ENCODE measurements at places on chromosomes 5 and 9.

DNA sequence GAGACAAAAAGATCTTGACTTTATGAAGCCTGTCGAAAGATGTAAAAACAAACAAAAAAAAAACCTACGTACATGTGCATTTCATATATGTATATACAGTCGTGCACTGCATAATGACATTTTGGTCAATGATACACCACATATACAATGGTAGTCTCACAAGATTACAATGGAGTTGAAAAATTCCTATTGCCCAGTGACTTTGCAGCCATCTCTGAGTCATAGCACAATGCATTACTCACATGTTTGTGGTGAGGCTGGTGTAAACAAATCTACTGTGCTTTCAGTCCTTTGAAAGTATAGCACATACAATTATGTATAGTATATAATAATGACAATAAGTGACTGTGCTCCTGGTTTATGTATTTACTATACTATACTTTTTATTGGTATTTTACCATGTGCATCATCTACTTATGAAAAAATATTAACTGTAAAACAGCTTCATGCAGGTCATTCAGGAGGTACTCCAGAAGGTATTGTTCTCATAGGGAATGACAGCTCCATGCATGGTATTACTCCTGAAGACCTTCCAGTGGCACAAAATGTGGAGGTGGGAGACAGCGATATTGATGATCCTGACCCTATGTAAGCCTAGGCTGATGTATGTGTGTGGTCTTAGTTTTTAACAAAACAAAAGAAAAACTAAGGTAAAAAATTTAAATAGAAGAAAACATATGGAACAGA lies 73.7 kb upstream of the FST start:
- DNase-seq, result no peak

DNA sequence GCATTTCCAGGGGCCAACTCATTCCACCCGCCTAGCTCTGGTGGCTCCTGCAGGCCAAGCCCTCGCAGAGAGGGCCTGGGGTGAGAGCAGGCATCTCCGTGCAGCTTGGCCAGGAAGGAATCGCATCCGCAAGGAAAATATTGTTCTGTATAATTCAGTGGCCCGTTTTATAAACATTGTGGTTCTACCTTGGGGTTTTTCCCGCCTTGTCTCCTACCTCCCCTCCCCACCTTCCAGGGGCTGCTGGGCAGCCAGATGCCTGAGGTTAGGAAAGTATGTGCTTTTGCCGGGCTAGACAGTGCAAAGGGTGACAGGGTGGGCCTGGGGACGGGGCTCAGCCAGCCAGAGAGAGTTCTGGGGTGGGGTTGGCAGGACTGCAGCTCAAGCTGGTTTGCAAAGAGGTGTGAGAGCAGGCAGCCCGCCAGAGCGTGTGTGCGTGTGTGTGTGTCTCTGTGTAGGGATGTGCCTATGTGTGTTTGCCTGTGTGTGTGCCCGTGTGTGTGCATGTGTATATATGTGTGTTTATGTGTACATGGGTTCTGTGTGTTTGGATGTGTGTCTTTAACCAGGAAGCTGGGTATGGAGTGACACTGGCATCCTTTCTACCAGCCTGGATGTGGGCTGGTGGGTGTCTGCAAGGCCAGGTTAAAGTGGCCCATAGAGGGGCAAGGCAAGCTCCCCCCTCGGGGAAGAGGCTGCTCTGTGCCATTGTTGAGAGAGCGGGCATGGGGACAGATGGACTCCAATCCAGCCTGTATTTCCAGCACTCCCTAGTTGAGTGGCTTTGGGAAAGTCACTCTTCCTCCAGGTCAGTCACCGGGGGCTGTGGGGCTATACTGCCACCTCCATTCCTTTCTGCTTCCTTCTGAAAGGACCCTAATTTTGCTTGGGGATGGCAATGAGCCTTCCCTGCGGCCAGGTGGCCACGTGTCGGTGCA lies 10.6 kb upstream of the SLC2A6 start:
- no peak for DNase-seq

DNA sequence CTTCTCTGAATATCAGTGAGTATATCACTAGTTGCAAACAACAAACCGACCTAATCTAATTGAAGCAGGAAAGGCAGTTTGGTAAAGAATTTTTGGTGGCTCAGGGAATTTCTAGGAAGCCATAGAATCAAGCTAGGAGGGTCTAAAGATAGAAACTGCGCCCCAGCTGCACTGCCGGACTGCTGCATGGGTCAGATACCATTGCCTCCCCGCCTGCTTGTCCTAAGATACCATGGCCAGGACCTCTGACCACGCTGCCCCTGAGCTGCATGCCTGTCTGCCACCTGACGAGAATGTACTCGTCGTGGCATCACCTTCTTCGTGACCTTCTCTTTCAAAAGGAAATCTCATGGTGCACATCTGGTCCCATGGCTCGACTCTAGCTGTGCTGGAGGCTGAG lies 439.0 kb downstream of the ZSWIM6 start:
- DNase-seq, result no peak

GRCh38 chr5:167929841-167930240 lies 361.6 kb upstream of the WWC1 start:
- no peak for DNase-seq

- no peak for DNase-seq
These were observed 22.3 kb downstream of the CAAP1 start for GRCh38 chr9:26870292-26870691.

- no peak for DNase-seq
These were observed 8.2 kb upstream of the SLC44A1 start for GRCh38 chr9:105236261-105236660.

GRCh38 chr9:116639251-116639741 lies 47.8 kb upstream of the TRIM32 start:
- DNase-seq, result no peak

DNA sequence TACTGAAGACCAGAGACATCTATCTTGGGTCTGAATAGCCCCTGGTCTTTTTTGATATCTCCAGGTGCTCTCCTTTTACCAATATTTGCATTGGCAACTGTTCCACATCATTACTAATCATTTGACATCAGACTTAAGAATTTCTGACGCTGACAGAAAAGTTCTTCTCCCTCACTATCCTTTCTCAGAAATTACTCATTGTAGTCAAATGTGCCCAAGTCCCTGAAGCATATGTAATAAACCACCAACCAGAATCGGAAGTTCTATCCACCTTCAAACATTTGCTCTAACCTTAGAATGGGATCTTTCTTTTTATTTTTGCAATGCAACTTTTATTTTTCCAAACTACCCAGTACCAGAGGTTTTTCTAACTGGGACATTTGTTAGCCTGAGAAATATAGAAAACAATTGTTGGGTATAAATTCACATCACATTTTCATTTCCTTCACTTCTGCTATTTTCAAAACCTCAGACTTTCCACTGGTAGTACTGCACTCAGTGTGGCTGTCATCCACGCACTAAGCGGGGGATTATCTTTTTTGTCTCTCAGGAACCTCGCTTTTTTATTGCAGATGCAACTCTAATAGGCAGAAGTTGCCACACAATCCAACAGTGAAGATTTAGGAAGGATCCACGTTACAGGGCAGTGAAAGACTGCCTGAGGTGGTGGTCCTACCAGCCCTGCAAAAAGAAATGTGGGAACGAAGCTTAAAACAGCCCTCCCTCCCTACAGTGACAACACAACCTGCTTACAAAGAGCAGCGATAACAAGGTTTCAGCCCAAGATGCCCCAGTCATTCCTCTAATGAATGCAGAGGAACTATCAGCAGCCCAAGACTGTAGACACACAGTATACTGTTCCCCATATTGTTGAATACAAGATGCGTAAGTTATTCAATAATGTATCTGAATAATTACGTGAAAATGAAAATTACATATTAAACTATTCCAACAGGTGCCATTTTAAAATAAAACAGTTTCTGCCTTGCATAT lies 201.2 kb downstream of the EBF1 start:
- no peak for DNase-seq

DNA sequence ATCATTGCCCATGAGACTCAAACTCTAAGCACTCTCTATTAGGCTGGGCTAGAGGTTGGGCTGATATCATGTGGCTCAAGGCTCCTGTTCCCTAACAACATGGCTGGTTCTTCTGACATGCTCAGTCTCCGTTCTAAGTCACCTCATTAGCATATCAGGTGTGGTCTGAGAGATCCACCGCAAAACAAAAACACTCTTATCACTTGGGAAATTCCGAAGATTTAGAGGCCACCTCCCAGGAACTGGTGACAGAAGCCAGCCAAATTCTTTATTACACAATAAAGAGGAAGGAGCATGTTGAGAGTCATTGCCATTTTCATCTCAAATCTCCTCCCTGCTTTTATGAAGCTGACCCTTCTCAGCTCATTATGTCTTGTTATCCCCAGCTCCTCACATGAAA lies 107.6 kb downstream of the MSX2 start:
- DNase-seq, result no peak

DNA sequence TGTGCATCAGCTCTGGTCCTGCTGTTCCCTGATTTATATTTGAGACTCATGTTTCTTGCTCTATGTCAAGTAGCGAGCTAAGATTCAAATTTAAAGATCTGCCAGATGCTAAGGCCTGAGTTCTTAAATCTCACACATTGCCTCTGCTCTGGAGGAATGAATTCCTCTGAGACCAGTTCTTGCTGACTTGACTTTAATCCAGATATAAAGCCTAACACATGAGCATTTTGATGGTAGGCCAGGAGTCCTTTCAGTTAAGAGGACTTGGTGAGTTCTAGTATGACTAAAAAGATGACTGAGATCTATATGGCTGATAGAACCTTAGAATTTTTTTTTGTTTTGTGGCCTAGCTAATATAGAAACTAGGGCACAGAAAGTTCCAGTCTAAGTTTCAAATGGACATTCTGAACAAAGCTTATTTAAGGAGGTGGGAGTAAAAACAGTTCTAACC lies 1.3 kb upstream of the INIP start:
- no peak for DNase-seq

DNA sequence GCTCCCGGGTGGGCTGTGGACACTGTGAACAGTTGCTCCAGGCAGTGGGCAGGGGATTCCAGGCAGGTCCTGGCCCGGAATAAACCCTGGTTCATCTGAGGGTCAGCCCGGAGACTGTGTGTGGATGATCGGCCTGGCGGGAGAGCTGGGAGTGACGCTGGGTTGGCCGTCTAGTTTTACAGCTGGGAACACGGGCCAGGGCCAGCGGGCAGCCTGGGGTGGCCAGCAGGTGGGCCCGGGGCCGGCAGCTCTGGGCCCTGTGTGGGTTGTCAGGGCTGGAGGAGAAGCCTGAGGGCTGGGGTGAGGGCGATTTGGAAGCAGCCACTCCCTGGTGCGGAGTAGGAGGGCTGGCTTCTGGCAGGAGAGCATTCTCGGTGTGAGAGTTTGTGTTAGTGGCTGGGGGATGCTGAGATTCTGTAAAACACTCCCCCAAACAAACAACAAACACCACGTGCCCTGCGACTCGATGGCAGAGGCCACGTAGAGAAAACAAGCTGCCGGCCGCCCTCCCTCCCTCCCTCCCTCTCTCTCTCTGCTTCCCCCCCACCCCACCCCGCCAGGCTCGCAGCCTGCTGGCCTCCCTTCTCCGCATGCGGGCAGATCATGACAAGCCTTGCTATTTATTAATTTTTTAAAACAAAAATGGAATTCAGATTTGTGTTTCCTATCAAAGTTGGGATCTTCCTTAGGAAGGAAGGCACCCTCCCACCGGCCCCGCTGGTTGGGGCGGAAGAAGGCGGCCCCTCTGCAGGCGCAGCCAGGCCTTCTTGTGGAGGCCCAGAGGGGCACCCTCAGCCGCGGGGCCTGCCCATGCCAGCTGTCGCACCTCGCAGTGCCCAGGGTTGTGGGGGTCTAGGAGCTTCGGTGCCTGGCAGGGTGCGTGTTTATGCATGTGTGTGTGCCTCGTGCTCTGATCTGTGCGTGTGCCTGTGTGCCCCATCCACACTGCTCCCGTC lies 49.5 kb downstream of the RXRA start:
- no peak for DNase-seq

DNA sequence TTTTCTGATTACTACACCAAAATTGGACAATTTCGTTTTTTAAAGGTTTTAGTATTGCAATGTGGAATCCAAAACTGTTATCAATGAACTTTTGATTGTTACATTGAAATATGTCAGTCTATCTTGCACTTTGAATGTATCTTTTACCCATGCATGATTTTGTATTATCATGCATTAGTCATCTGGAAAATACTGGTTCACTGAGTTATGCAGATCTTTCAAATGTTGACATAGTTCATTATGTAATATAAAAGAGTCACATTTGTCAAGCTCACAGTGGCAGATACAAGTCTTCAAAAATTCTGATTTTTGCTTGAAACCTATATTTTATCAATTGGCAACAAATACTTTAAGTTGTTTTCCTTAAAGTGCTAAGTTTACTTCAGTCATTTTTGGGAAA lies 85.2 kb downstream of the NR3C1 start:
- no peak for DNase-seq

GRCh38 chr5:139710319-139711066 lies 62.3 kb downstream of the CXXC5 start:
- DNase-seq, result no peak

DNA sequence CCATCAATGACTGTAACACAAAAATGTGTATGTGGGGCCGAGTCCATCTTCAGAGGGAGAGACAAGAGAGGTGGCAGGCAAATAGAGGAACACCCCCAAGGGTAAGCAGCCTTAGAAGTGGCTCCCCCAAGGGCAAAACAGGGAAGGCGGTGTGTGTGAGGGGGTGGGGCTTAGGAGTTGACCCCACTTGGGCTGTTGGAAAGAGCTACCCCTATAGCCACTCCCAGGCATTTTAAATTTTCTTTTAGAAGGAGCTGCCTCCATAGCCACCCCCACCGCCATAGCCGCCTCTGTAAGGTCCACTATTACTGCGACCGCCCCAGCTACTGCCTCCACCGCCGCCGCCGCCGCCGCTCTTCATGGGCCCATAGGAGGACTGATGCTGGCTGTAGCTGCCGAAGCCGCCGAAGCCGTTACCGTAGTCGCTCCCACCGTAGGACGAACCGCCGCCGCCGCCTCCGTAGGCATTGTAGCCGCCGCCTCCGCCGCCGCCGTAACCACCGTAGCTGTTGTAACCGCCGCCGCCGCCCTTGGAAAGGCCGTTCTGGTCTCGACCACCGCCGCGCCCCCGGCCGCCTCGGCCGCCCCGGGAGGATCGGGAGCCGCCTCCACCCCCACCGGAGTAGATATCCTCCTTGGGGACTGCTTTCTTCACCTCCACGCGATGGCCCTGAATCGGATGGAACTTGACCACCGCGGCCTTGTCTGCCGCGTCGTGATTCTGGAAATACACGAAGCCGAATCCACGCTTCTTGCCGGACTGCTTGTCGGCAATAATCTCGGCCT lies 1.1 kb downstream of the HNRNPA0 start:
- DNase-seq, result no peak

DNA sequence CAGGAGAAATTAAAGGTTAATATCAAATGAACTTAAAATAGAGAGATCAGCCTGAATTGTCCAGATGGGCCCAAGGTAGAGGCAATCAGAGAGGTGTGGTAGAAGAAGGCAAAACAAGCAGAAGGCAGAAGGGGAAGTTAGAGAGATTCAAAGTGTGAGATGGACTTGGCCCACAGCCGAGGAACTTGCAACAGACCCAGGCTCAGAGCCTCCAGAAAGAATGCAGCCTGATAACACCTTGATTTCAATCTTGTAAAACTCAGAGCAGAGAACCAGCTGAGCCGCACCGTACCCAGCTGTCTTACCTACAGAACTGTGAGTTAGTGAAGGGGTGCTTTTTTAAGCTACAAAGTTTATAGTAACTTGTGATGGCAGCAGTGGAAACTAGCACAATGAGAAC lies 190.9 kb downstream of the RFK start:
- DNase-seq, result no peak

- peak; percentile 51 for DNase-seq
These were observed 16.2 kb downstream of the TRIM7 start for GRCh38 chr5:181188700-181189362.
